ENCODE measurements at places on chromosomes 11 and 22. TPM values are rescaled to one million over a fixed set of nuclear protein-coding genes. Genes with fewer than 3 reads are reported as not detected.
A peak's percentile ranks its signal among the peaks of the same experiment; 100 is the strongest.

DNA sequence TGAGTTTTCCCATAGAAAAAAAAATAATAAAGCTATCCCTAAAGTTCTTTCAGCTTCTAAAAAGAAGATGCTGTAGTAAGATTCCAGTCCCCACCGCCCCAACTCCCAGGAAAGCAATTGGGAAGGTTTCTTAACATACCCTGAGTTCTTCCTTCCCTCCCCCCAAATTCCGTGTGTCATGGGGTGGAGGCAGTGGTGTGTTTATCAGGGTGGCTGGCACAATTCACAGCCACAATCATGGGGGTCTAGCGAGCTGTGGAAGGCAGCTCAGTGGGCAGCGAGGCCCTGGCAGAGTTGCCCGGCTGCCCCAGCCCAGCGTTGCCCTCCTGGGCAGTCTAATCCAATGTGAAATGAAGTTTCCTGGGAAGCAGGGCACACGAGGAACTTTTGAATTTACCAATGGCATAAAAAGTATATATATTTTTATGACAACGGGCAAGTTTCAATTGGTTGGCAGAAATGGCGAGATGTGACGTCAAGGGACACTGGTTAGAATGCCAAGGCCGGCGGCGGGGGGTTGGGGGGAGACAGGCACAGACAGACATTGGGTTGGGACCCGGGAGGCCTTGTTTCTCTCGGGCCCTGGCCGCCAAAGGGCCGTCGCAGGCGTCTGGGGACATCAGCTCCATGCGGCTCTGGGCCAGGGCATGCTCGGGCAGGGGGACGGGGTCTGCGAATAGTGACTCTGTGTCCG, 80.7 kb upstream of the PPARA start:
- DNase-seq, result peak; percentile 24
- no peak overlapping the region for H3K4me3 ChIP-seq
- no peaks in the 10 kb centered on the region for H3K36me3 ChIP-seq
- H3K4me1 ChIP-seq, result peaks cover 1% of the 10 kb centered on the region
- H3K27ac ChIP-seq, result no peak overlapping the region
- H3K27me3 ChIP-seq, result peaks cover 13% of the 10 kb centered on the region

DNA sequence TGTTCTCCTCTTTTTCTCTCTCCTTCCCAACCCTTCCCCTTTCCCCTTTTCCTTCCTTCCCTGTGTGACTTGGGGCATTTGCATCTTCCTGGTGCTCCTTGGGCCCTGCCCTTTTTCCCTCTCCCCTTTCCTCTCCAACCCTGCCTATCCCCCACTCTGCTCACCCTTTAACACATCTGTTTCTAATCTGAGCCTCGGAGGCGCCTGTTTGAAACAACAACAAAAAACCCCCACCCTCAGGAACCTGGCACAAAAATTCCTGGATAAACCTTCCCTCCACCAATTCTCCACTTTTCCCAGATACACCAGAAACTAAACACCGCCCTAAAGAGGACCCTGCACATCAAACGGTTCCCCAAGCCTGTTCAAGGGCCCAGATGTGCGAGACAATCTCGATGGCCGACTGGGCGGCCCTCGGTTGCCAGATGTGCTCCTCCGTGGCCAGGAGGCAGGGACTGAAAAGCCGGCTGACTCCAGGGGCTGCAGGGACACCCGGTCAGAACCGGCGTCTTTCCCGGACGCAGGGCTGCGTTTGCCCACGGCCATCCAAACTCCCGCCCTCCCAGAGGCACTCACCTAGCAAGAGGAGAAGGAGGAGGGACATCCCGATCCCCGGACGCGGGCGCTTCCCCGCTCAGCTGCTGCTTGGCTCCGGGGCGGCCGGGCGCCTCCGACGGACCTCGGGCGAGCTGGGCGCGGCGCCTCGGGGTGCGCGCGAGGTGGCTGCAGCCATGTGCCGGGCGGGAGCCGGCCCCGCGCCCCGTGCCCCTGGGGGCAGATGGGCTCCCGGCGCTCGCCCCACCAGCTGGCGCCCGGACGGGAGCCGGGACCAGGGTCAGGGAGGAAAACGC, 486 bp downstream of the CLMP start:
- peaks cover 13% of the 10 kb centered on the region for H3K27me3 ChIP-seq
- H3K4me1 ChIP-seq, result peaks cover 27% of the 10 kb centered on the region
- peak overlapping the region; percentile 64 for H3K27ac ChIP-seq

DNA sequence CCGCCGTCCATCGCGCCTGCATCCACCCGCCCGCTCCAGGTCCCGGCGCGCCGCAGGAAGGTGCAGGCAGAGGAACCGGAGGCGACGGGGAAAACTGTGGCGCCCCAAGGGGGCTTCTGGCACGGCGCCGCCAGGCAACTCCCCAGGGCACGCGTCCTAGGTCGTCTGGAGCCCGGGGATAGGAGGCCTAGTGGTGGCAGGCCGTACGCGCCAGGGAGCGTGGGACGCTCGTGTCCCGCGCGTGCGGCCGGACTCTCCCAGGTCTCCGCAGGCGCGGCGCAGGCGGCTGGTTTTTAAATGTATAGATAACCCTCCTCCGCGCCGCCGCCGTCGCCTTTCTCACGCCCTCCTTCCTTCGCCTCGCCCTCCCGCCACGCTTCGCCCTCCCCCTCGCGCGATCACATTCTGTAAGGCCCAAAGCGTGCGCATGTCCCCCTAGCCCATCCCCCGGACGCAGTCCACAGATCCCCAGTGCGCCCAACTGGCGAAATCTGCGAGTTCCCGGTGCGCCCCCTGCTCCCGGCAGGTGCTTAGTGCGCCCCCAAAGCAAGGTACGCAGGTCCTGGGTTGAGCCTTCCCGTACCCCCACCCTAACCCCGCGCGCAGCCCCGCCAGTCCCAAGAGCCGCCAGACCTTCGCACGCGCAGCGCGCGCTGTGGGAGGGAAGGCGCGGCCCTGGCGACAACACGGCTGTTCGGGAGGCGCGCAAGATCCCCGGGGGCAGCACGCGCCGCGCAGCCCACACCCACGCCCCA, at the start of gene ASCL2:
TSS of gene ASCL2 (minus strand) at position 267 of the 755 bp plus-strand sequence. CDS start at position 11, 256 bp downstream.
- H3K27me3 ChIP-seq, result peaks cover 35% of the 10 kb centered on the region
- peaks cover 5% of the 10 kb centered on the region for H3K36me3 ChIP-seq
- peaks cover 2% of the 10 kb centered on the region for H3K4me1 ChIP-seq
- no peak within 1 kb of the TSS for H3K27ac ChIP-seq
- peak within 1 kb of the TSS; percentile 68 for H3K4me3 ChIP-seq

- peaks cover 11% of the 10 kb centered on the region for H3K36me3 ChIP-seq
- no peak overlapping the region for H3K27ac ChIP-seq
- H3K27me3 ChIP-seq, result peaks cover 2% of the 10 kb centered on the region
- no peak overlapping the region for H3K4me3 ChIP-seq
- no peak for DNase-seq
Measured at GRCh38 chr22:32695451-32695891, 106.0 kb upstream of the TIMP3 start.

GRCh38 chr22:22902247-22903001, 14.8 kb downstream of the IGLL5 start:
- peaks cover 10% of the 10 kb centered on the region for H3K27me3 ChIP-seq
- no peak overlapping the region for H3K27ac ChIP-seq
- no peak overlapping the region for H3K4me3 ChIP-seq

GRCh38 chr11:78605296-78605695, 30.6 kb upstream of the NARS2 start:
- no peak overlapping the region for H3K4me3 ChIP-seq
- H3K4me1 ChIP-seq, result no peaks in the 10 kb centered on the region
- H3K36me3 ChIP-seq, result no peaks in the 10 kb centered on the region
- DNase-seq, result no peak

DNA sequence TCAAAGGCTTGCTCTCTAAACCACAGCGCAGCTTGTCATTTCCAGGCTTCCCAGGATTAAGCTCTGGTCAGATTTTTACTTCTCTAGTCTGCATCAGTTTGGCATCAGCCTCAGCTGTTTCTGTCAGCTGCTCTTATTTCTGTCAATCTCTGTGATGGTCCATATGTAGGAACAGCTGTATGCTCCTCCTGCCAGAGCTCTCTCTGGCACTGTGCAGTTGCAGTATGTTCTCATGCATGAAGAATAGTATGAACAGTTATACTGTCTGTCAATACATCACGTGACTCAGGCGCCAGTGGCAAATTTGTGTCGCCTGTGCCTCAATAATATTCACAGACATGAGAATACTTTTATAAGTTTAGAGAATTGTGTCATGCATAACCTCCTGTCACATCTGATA, 6.7 kb downstream of the OR6M1 start:
- peak overlapping the region; percentile 20 for H3K4me3 ChIP-seq
- peaks cover 13% of the 10 kb centered on the region for H3K27me3 ChIP-seq
- DNase-seq, result peak; percentile 40
- peaks cover 32% of the 10 kb centered on the region for H3K4me1 ChIP-seq
- peak overlapping the region; percentile 100 for H3K27ac ChIP-seq
- peaks cover 24% of the 10 kb centered on the region for H3K36me3 ChIP-seq

DNA sequence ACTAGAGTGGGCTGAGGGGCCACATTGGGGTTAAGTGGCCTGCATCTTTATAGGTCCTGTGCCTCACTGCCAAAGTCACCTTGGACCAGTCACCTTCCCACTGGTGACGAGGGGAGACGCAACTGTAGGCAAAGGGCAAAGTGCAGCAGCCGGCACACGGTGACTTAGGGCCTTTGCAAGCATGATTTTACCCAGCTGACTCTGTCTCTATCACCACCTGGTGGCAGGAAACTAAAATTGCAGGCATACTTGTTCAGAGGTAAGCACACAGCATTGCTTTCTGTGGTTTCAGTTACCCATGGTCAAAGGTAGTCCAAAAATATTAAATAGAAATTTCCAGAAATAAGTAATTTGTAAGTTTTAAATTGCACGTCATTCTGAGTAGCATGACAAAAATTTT, 1164.4 kb downstream of the BRD1 start:
- no peaks in the 10 kb centered on the region for H3K36me3 ChIP-seq
- no peaks in the 10 kb centered on the region for H3K4me1 ChIP-seq
- peaks cover 2% of the 10 kb centered on the region for H3K27me3 ChIP-seq
- no peak overlapping the region for H3K4me3 ChIP-seq
- H3K27ac ChIP-seq, result no peak overlapping the region

CST6 gene
- not detected for total RNA-seq

GP1BB gene
- total RNA-seq, result 8.3 TPM

MAPK1 gene
- 148 TPM for total RNA-seq

All from glutamatergic neuron (in vitro differentiated cells).